ENCODE measurements at places on chromosomes 2 and 18.

GRCh38 chr2:43294973-43295603 is 68.7 kb upstream of the ZFP36L2 start:
- DNase-seq: no peak

- peak; percentile 88 for DNase-seq
Observed at GRCh38 chr2:46748735-46749531, 166.7 kb downstream of the MCFD2 start.

DNA sequence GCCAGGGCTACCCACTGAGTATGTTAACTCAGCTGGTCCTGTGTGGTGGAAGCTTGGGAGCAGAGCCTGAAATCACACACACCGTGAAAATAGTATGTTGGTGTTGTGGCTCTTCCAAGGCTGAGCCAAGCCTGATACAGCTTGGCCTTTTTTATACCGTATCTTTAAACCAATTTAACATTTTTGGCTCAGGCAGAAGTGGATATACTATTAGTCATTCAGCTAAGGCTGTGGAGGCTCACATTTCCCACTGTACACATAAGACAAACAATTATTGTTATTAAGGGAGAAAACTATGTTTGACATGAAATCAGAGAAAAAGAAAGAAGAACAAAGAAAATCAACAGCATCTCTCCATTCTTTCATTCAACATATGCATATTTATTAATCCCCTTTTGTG is 159.0 kb downstream of the BCL11A start:
- DNase-seq: peak; percentile 32

- DNase-seq: no peak
Observed at GRCh38 chr2:90069290-90069894, 1377.9 kb downstream of the RPIA start.

- DNase-seq: no peak
Observed at GRCh38 chr18:5159080-5159479, 38.0 kb downstream of the AKAIN1 start.

DNA sequence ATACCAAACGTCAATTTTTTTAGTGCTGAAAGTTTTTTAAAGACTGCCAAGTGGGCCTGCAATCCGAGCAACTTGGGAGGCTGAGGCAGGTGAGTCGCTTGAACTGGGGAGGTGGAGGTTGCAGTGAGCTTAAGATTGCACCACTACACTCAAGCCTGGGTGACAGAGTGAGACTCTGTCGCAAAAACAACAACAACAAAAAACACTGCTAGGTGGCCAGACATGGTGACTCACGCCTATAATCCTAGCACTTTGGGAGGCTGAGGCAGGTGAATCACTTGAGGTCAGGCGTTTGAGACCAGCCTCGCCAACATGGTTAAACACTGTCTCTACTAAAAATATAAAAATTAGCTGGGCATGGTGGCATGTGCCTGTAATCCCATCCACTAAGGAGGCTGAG is 202.8 kb upstream of the COPS8 start:
- DNase-seq: no peak

DNA sequence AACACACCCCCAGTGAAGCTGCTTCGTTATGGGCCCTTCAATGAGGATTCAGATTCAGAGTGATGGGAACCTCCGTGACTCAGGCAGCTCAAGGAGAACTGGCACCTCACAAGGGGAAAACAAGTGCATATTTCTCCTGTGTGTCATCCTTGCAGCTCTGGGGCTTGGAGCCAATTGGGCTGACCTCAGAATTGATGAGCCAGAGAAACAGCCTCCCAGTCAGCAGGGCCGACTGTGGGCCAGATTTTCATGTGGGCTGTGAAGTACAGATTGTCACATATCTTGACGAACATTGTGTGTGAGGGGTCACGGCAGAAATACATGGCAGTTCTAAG is 189.6 kb upstream of the SP5 start:
- peak; percentile 94 for DNase-seq

DNA sequence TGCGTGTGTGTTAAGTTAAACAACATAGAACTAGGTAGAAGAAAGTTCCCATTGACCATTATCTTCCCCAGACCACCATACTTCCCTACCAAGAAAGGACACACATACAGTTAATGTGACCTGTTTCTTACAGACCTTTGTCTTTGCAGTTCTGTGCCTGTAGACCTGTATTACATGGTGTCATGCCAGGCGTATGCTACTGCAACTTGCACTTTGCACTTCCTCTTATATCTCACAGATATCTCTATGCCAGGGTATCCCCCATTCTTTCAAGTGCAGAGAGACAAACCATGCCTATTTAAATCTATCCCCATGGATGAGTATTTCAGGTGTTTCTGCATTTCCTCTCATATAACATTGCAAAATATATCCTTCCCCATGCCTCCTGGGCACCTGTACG is 136.8 kb upstream of the PKDCC start:
- no peak for DNase-seq

DNA sequence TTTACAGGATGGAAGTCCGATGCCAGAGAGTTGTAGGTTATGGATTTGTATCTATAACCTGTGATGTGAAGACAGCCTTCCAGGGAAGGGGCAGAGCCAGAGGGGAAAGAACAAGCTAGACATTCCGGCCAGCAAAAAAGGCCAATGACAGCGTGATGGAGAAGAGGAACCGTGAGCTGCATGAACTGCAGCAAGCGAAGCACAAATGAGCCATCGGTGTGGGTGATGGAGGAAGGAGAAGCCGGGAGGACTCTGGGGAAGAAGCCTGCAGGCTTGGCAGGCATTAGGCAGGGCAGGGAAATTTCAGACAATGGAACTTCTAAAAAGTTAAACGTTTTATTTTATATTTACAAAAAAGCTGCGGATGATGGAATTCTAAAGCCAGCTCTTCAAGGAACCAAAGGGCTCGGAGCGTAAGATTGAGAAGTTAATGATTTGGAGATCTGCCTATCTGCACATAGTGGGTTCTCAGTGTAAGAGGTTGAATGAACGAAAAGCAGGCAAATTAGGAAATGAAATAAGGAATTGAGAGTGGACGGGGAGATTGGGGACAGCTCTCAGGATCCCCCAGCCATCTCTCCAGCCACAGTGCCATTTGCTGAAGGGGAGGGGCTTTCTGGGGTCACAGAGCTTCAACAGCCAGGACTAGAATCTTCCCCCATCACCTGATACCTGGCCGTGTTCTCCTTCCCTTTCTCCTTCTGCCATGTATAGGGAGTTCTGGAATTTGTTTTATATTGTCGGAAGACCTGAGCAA is 28.4 kb downstream of the NGEF start:
- DNase-seq: no peak

- DNase-seq: no peak
Observed at GRCh38 chr18:35438480-35439234, 59.1 kb downstream of the INO80C start.

DNA sequence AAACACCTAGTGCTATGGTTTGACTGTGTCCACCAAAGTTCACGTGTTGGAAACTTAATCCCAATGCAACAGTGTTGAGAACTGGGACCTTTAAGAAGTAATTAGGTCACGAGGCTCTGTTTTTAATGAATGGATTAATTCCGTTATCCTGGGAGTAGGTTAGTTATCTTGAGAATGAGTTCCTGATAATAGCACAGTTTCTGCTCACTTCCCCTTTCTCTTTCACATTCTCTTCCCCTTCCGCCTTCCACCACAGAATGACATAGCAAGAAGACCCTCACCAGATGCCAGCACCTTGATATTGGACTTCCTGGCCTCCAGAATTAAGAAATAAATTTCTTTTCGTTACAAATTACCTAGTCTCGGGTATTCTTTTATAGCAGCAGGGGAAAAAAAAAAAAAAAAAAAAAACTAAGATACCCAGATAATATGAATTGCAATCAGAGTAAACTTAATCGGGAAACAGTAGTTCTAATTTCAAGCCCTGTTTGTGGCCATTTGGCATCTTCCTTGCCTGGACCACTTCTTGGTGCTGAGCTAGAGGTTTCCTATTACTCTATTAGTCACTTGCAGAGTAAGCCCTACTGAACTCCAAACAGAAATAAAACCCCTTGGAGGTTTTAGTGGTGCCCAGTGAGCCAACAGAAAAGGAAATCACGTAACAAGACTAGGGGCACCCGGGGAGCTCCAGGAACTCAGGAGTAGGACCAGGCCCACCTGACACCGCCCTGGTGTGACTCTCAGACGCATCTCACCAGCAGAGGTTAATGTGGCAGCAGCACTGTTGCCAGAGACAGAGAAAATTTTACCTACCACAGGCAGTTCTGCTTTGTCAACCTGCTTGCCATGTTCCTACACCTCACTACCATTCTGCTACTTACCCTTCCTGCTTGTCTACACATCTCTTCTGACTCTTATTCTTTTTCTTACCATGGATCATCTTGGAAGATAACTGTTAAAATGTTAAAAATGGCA is 147.6 kb upstream of the CAB39 start:
- DNase-seq: peak; percentile 63

- DNase-seq: no peak
Observed at GRCh38 chr18:23684515-23685197, 4.6 kb upstream of the LAMA3 start.

DNA sequence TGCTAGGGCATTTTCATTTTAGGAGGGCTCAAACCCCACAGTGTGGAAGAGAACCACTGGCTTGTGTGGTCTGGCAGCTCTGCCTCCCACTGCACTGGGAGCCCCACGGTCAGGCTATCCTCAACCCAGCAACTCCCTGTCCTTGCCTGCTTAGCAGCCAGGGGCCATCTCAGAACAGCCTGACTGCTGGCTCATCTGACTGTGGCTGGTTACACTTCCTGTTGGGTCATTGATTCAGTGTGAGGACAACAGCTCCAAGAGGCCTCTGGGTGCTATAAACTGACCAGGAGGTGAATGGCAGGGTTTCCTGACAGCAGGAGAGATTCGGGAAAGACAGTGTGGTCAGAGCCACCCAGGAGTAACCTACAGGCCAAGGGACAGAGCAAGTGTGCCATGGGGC is 40.1 kb downstream of the AMER3 start:
- DNase-seq: no peak

GRCh38 chr2:62576276-62576939 is 70.4 kb upstream of the TMEM17 start:
- no peak for DNase-seq

- no peak for DNase-seq
Observed at GRCh38 chr2:2524348-2524941, 193.4 kb upstream of the MYT1L start.

- DNase-seq: peak; percentile 44
Observed at GRCh38 chr2:12824351-12824777, 107.6 kb downstream of the TRIB2 start.

DNA sequence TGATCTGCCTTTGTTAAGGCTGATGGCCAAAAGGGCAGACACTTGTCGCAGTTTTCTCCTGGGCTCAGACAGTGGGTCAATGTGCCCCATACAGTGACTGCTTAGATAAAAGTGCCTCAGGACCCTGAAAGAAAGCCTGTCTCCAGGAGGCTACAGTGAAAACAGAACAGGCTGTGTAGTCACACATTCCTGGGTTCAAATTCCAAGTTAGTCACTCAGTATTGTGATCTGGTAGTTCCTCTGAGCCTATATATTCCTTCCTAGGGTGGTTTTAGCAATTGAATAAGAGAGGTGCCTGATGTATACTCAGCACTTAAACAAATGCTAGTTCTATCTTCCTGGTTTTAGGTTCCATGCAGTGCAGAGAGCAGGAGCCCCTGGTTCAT is 54.4 kb downstream of the RPL37A start:
- DNase-seq: peak; percentile 78

DNA sequence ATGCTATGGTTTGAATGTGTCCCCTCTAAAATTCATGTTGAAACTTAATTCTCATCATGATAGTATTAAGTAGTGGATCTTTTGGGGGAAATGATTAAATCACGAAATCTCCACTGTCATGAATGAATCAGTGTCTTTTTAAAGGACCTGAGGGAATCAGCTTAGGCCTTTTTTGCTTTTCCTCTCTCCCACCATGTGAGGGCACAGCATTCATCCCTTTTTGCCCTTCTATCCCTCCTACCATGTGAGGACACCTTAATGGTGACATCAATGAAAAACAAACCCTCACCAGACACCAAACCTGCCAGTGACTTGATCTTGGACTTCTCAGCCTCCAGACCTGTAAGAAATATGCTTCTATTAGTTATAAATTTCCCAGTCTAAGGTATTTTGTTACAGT is 247.1 kb upstream of the UBE2E3 start:
- DNase-seq: no peak

DNA sequence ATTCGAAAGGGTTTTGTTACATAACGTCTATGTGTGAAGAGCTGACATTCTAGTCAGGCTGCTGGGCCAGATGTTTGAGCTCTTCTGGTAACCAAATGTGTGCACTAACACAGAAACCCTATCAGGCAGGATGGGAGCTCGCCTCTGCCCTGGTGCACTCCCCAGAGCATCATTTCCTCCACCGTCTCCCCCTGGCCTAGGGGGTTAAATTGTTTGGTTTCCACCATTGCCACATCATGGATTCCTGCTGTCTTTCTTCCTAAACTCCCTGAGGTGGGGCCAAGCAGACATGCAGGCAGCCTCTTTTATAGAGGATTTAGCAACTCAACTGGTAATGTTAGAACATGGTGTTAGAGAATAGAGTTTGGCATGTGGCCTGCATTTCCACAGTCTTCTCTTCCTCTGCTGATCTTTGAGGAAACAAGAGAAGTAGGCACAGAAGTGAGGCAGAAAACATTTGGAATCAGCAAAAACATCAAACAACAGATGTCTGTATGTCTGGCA is 87.3 kb downstream of the ANTXR1 start:
- peak; percentile 30 for DNase-seq

DNA sequence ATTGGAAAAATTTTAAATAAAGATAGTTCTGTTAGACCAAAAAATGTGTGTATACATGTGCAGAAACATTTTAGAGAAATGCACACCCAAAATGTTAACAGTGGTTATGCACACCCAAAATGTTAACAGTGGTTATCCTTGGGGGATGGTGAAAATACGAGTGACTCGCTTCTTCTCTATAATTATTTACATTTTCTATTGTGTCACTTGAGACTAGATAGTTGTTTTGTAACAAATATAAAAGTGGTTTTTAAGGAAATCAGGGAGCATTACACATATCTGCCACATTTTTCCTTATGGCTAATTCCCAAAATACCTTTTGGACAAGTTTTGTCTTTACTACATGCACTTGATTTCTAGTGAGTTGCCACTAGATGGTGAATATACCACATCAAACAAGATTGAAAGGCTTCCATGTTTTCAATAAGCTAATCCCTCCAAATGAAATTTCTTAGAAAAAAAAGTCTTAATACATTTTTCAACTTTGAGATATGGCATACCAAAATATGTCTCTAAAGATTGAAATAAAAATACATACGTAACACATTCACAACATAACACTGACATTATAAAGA is 9.0 kb upstream of the HIBCH start:
- DNase-seq: peak; percentile 33

GRCh38 chr18:70411307-70411706 is 122.5 kb downstream of the SOCS6 start:
- no peak for DNase-seq

DNA sequence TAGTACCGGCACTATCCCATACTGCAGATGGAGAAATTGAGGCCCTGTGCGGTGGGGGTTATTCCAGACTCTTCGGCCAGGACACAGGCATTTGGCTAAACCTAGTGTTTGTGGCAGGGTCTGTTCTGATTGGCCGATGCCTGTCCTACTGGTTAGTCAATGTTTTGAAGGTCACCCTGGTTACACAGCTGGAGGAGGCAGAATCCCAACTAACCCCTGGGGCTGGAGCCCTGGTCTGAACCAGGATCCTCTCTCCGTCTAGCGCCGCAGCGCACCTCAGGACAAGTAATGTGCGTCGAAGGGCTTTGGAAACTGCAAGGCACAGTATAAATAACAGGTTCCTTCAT is 19.4 kb downstream of the TEX44 start:
- DNase-seq: peak; percentile 81

Data from IMR-90 (cell line).